Aorta (tissue), 5 donors: ENCODE measurements at places on chromosomes 7 and 10. TPM values are rescaled to one million over a fixed set of nuclear protein-coding genes. Genes with fewer than 3 reads are reported as not detected.

The AKR1C4 gene
- not detected for polyA plus RNA-seq

DNA sequence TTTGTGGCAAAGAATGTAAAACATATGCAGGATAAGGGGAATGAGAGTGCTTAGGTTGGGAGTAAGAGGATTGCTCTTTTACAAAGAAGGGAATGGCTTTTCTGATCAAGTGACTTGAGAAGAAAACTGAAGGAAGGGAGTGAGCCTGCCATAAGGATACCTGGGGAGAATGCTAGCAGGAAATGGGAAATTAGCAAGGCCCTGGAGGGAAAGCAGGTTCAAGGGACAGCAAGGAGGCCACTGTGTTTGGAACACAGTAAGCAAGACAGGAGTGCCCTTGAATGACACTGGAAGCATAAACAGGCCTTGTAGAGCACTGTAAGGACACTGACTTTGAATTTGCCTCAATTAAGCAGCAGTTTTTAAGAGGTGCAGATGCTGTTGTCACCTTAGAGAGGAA lies 1069.9 kb downstream of the DNAJB9 start:
- no peak for DNase-seq

DNA sequence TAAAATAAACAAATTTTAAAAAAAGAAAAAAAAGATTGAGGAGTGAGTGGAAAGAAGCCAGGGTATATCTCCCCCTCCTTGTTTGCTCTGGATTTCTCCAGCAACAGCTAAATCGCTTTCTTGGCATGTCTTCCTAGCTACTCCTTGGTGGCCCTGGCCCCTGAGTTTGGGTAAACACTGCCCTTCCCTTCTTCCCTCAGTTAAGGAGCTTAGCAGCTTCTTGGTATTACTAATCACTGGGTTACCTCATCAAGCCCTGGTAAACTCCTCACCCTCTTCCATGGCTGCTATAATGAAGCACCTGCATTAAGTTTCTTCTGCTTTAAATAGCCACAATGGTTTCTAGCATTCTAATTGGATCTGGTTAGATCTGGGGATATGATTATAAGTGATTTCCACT lies 269.8 kb downstream of the FZD1 start:
- no peak for DNase-seq

DNA sequence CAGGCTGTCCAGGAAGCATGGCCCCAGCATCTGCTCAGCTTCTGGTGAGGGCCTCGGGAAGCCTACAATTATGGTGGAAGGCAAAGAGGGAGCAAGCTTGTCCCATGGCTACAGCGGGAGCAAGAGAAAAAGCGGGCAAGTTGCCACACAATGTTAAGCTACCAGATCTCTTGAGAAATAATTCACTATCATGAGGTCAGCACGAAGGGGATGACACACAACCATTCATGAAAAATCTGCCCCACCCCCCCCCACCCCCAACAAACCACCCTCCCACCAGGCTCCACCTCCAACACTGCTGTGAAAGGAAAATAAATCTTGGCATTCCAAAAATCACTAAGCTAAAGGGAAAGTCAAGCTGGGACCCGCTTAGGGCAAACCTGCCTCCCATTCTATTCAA lies 545.8 kb upstream of the NRP1 start:
- no peak for DNase-seq

DNA sequence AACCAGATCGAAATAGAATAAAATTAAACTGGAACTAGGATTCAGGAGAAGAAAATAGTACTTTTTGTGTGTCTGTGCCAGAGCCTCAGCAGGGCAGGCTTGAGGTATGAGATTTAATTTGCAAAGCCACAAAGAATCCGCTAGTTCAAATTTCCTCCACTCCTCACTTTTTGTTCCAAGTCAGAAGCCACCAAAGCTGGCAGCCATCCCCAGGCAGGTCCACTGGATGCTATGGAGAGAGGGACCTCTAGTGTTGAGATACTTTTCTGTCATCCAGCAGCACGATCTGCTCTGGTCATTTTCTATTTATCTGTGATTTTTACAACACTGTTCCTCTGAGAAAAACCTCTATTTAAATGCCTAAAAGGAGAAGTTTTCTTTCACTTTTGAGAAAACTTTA lies 147.9 kb upstream of the FRMD4A start:
- DNase-seq: peak; percentile 75

DNA sequence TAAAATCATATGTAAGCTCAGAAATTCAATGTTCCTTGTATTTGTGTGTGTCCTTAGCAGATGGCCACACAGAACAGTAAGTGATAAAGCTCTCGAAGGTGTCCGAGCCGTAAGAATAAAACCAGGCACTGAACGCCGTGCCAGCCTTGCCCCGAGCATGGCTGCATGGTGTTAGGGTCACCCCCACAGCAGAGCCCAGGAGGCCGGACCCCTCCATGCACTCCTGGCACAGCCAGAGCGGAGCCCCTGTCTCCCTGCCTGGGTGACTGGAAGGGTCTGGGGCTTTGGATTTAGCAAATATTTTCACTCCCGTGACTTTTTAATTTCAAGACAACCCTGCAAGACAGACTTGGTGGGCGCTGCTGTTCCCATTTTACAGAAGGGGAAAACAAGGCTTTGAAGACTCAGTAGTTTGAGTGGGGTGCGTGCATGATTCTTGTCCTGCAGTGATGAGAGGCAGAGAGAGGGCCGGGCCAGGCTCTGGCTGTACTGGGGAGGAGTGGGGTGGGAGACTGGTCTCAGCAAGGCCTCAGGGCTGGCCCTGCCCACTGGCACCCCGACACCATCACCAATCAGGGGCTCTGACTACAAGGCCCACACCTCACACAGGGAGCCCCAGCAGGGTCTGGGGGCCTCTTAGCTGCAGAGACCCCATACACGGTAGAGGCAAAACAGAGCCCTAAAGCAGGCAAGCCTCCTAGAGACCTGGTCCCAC lies 39.4 kb downstream of the VIPR2 start:
- peak; percentile 66 for DNase-seq

- no peak for DNase-seq
Measured at GRCh38 chr10:59857921-59858320, 48.4 kb downstream of the CCDC6 start.

DNA sequence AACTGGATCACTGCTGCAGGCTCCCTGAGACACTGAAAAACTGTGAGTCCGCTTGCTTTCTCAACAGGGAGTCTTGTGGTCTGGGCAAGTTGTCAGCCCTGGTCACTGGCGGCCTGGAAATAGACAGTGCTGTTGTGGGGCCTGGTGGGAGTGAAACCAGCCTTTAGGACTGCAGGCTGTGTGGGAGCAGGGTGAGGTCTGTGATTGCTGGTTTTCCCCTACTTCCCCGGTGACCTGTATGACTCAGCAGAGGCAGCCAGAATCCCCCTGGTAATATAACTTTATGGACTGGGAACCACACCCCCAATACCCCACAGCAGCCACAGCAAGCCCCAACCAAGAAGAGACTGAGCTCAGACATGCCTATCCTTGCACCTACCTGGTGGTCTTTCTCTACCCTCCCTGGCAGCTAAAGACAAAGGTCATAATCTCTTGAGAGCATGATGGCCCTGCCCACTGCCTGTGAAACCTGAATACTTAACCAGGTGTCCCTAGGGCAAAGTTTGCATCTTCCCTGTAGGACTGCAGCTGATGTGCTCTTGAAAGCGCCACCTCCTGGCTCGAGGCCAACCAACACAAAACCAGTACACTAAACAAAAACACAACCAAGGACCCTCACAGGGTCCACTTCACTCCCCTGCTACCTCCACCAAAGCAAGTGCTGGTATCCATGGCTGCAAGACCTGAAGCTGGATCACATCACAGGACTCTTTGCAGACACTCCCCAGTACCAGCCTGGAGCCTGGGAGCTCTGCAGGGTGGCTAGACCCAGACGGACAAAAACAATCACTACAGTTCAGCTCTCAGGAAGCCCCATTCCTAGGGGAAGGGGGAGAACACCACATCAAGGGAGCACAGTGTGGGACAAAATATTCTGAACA lies 7.2 kb upstream of the ADAM22 start:
- DNase-seq: no peak
